Stimulated activated CD8-positive, alpha-beta memory T cell treated with anti-CD3 and anti-CD28 coated beads, Interleukin-15, amount 100 ng/mL, for 4 hours (primary cell): ENCODE measurements at places on chromosomes 13 and 19.
A peak's percentile ranks its signal among the peaks of the same experiment; 100 is the strongest.

- no peak for DNase-seq
These were observed 47.0 kb downstream of the FOXO1 start for GRCh38 chr13:40619479-40619814.

DNA sequence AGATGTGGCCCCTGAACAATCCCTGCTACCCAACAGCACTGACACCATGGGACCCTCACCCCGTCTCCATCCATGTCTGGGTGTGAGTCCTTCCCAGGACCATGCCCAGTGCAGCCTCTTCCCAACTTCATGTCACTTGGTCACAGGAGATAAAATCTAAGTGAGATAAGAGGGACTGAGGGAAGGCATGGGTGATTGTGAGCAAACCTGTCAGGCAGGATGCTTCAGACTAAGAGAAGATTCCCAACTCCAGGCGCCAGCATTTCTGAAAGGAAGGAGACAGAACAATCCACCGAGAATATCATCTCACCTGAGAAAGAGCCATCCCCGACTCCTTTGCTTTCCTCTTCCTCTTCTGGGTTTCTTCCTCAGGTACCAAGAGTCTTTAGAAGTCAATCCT, 7.5 kb downstream of the ZNF320 start:
- no peak for DNase-seq

DNA sequence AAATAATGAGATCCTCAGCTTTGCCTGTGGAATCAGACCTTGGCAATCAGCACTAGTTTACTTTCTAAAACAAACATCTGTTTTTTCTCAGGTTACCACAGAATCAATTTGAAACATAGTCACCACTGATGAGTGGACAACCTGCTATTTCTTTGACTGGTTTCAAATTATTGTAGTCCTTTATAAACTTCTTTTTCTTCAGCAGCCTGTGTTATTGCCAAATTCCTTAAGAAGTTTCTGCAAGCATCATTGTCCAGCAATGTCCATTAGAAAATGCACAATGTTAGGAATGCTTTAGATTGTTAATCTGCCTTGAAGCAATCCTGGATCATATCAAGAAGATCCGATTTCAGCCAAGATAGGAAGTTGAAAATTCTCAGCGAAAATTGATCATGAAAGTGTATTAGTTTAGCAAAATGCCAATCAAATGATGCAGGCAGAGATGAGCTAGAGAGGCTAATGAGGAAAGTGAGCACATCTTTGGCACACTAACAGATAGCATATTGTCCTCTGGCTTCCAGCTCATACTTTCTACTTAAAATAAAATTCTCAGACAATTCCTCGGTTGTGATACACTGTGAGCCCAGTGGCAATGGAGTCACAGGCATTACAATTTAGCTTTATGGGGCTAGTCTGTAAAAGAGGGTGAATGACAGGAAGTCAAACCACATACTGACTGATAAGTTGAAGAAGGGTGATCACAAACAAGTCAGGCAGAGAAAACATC, 270.6 kb downstream of the SLITRK6 start:
- DNase-seq = no peak

- DNase-seq = no peak
These were observed 935.9 kb downstream of the EFNB2 start for GRCh38 chr13:105599477-105600037.

GRCh38 chr13:29279356-29280254, 315.9 kb downstream of the SLC7A1 start:
- no peak for DNase-seq

DNA sequence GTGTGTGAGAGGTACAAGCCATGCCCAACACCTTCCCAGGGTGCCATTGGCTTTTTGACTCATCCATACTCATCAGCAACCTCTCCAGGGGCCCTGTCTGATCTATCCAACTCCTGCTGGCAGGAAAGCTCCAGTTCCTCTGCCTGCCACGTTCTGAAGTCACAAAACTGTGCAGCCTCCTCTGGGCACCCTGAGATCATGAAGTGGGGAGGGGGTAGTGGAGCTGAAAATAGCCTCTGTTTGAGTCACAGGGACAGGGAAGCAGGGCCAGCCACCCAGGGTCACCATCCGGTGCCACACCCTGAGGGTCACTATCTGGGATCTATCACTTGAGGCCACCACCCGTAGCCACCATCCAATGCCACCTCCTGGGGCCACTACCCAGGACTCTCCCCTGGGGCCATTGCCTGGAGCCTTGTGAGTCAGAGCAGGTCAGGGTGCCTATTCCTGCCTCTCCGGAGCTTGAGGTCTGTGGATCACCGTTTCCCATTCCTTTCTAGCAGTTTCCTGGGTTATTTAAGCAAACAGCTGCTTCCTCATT, 172.1 kb downstream of the NUFIP1 start:
- DNase-seq = no peak

GRCh38 chr13:44815623-44816022, 173.6 kb downstream of the NUFIP1 start:
- no peak for DNase-seq

GRCh38 chr19:49338691-49339300, 3.6 kb downstream of the CD37 start:
- no peak for DNase-seq

GRCh38 chr13:110044551-110045111, 258.2 kb upstream of the IRS2 start:
- DNase-seq = no peak

DNA sequence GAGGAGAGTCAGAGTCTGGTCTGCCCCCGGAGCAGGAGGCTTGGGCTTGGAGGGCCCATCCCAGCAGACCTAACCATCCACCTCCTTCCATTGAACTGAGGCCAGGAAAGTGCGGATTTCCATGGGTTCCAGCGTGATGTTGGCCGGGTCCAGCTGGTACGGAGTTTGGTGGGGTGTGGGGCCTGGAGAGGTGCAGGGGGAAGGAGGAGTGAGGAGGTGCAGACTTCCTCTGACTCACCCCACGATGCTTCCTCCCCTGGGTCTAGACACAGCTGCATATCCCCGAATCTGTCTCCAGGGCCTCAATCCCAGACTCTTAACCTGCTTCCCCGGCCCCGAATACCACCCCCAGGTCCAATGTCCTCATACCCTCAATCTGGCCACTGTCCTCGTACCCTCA, 20.0 kb downstream of the MAN2B1 start:
- no peak for DNase-seq

GRCh38 chr13:39058040-39058439, 19.8 kb downstream of the NHLRC3 start:
- no peak for DNase-seq

- no peak for DNase-seq
These were observed 494 bp downstream of the NCLN start for GRCh38 chr19:3186160-3186688.

DNA sequence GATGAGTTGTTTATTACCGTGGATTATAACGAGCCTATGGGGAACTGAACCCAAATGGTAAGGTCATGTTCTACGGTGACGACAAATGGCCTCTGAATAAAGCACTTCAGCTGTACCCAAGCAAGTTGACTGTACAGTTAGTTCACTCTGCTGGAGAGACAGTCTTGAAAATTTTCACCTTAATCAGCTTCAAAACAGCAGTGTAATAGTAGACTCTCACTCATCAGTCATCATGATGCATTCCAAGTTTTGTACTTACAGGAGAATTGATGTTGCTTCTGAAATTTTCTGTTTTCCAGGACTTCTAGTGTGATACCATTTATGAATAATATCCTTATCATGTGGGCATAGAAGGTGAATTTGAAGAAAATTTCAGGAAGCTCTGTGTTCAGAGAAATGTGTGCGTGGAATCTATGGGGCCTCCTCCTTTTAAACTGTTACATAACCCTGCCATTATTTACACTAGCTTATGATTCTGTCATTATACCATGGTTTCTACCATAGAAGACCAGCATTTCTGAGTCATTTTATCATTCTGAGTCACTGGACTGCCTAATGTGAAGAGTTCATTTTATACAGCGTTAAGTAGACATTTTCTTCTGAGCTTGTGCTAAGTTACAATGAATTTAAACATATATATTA, 96.9 kb downstream of the WDFY2 start:
- no peak for DNase-seq

DNA sequence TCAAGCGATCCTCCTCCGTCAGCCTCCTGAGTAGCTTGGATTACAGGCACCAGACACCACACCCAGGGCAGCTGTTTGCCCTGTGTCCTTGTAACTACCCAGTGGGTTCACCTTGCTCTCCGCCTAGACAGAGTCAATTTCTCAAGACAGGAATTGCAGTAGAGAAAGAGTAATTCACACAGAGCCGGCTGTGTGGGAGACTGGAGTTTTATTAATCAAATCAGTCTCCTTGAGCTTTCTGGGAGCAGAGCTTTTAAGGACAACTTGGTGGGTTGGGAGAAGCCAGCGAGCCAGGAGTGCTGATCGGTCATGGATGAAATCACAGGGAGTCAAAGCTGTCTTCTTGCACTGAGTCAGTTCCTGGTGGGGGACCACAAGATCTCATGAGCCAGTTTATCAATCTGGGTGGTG, 20.6 kb upstream of the ADGRE1 start:
- no peak for DNase-seq

DNA sequence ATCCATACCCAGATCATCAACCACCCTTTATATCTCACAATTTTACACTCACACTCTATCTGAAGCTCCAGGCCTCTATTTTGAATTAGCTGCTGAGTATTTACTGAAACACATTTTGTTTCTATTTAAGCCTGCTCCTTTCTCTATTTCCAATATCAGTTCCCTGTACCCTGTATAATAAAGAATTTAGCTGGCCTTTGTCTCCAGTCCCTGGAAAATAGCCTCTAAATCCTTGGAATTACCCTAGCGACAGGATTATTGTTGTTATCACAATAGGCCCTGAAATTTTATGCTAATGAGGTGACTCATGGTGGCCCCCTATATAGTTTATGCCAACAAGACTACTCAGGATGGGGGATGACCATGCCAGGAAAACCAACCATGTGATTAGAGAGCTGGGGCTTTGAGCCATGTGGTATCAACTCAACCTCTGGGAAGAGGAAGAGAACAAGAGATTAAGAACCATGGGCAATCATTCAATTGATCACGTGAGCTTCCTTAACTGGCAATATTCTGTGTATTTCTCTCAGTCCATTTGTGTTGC, 72.7 kb downstream of the KATNAL1 start:
- DNase-seq = no peak

GRCh38 chr13:24650161-24650560, 30.0 kb upstream of the ATP12A start:
- DNase-seq = no peak

- no peak for DNase-seq
These were observed 2275.0 kb upstream of the PCDH20 start for GRCh38 chr13:63690672-63691071.

DNA sequence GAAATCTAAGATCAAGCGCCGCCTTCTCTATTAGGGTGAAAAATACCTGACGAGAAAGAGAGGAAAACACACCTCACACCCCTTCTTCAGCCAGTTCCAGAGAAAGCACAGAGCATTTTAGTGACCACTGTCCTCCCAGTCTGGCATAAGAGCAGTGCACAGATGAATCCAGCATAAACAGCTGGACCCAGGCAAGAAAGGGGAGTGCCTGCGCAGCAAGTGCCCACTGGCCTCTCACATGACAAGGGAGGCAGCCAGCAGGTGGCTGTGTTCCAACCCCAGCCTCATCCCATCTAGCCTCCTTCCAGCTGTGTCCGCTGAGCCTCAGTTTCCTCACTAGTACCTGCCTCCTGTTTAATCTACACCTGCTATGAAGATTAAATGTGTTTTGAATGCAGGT, 8.0 kb downstream of the MED26 start:
- no peak for DNase-seq

GRCh38 chr19:3538965-3539755, at the start of gene TEKTIP1:
TEKTIP1 (plus strand) TSS chr19:3539174; CDS start chr19:3539178, 4 bp downstream.
- DNase-seq = no peak

DNA sequence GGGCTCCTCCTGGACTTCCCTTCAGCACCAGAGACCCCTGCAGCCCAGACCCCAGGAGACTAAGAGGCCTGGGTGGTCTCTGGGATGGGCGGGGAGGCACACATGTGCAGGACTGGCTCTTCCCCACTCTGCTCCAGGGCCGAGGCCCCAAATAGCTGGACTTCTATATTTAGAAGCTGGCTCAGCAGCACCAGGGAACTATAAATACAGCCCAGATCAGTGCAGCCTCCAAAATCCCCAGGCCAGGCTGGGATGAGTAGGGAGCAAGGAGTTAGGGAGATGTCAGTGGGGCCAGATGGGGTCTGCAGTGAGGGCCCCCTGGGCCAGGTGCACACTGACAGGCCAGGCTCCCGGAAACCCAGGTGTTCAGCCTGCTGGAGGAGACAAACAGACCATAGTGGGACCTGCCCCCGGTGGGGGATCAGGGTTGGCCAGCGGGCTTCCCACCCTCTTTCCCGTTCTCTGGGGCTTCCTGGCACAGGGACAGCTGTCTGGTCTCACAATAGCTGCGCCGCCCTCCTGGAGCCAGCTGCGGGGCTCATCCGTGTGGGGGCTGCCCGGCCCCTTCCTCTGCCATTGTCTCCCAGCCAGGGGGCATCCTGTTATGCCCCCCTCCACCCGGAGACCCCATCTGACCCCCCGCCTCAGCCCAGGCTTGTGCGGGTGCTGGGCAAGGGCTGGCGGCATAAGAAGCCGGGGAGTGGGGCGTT, 5.5 kb upstream of the ADGRE5 start:
- DNase-seq = no peak

DNA sequence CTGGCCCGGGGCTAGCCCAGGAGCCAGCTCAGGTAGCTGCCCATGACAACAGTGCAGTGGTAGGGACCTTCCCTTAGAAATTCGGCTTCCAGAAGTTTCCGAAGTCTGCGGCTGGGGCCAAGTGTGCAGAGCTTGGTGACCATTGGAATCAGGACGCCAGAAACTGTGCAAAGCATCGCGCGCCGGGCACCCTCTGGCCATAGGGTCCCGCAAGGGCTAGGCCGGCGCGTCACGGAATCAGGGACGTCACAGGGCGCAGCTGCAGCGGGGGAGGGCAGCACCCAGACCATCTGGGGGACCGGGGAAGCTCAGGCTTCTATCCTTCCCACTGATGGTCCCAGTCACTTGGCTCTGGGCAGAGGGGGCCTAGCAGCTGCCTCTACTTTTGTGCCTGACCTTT, 219.1 kb downstream of the MTUS2 start:
- no peak for DNase-seq

DNA sequence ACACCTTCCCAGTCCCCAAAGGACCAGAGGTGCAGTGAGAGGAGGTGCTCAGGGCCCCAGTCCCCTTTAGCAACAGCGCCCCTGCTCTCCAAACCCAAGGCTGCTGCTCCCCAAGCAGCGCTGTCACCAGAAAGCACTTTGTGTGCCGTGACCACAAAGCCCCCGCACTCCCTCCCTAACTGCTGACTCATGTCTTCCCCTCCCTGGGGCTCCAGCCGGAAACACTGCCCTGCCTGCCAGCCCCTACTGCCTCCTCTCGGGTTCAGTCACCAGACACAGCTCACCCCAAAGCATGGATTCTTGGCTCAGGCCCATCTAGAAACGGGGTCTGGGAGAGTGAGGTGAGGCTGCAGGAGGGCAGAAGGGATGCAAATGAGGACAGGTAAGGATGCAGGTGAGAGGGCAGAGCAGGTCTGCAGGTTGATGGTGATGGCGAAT, 4.9 kb upstream of the TNFSF14 start:
- peak; percentile 89 for DNase-seq

GRCh38 chr19:33156334-33156733, 24.4 kb downstream of the WDR88 start:
- DNase-seq = no peak
